Stimulated activated CD8-positive, alpha-beta memory T cell treated with anti-CD3 and anti-CD28 coated beads, Interleukin-2, amount 100 ng/mL, for 1 hour (primary cell): ENCODE measurements at places on chromosomes 4 and X.

GRCh38 chr4:142846108-142846728 is at the start of gene INPP4B:
TSS of gene INPP4B (minus strand) at chr4:142846301.
- no peak for DNase-seq

GRCh38 chr4:182907396-182907795 is 9.8 kb downstream of the DCTD start:
- DNase-seq: no peak

GRCh38 chrX:8404926-8405325 is 59.7 kb upstream of the VCX3B start:
- no peak for DNase-seq

- DNase-seq: no peak
These were observed 553.6 kb downstream of the STPG2 start for GRCh38 chr4:97589481-97590196.

DNA sequence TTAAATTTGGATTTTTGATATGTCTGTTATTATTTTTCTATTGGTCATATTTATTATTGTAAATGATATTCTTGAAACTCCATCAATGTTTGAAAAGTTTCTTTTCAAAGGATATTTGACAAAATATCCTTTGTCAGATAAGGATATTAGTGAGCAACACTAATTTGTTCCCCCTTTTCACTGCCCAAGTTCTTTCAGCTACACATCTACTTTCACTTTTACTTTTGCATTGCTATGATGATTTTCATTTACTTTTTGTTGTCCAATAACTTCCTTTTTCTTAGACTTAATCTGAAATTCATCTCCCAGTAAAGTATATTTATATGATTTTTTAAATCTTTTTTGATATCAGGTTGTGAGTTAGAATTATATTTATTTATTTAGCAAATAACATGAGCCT is 542.3 kb upstream of the ADGRL3 start:
- DNase-seq: no peak

- no peak for DNase-seq
These were observed 6.5 kb upstream of the EXOSC9 start for GRCh38 chr4:121794505-121795188.

- no peak for DNase-seq
These were observed 15.5 kb downstream of the UNC5C start for GRCh38 chr4:95533254-95533653.

DNA sequence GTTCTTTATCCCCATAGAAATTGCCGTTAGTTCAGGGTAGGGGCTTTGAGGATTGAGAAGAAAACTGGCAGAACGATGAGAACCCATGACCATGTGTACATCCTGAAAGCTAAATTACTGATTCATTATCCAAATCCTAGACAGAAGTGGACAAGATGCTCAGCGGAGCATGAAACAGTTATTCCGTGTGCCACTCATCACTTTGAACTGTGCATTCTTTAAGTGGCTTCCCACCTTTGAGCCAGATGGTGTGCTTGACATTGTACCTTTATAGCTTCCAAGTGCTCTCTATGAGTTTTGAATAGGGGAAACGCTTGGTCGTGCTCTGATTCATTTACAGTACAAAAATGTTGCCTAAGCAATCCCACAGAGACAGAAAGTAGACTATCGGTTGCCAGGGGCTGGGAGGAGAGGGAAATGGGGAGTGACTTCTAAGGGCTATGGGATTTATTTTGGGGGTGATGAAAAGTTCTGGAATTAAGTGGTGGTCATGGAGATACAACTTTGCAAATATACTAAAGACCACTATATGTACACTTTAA is 100.0 kb downstream of the DOCK11 start:
- no peak for DNase-seq

- no peak for DNase-seq
These were observed 6.9 kb upstream of the VEGFC start for GRCh38 chr4:176799653-176800052.

GRCh38 chrX:124086411-124086810 is 124.9 kb downstream of the STAG2 start:
- no peak for DNase-seq

DNA sequence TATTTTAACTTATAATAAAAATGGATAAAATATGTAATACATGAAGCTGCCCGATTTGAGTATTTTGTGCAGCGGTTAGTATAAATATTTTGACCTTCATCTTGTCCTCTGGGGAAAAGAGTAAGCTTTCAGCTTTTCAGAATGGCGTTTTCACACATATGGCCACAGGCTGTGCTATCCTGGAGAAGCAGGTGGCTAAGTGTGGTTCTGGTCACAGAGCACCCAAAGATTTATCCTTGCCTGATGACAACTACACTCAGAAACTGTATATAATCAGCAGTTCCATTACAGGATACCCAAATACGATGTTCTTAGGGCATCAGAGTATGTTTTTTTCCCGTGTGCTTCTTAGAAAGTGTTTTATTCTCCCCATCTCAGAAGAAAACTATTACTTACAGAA is 42.3 kb upstream of the ANK2 start:
- DNase-seq: no peak

DNA sequence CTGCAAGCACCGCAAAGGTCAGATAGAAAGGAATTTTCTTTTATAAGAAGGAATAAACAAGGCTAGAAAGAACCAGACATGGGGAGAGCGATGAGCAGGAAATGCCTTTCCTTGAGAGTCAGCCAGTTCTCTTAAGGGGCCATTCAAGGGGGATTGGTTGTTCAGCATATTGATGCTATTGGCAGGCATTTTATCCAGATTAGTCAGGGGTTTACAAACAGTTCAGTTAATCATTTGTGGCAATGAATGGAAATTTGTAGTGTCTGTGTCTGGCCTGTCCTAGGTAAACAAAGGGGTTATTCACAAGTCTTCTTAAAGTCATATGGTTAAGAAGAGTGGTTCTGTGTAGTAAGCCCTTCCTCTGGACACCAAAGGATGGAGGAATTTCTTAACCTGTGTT is 184.7 kb upstream of the FRMPD4 start:
- DNase-seq: no peak

GRCh38 chrX:153646620-153647373 is at the start of gene DUSP9:
TSS of gene DUSP9 (plus strand) at chrX:153647203. CDS start at chrX:153647954, 751 bp downstream.
- DNase-seq: no peak

- DNase-seq: no peak
These were observed 75.9 kb downstream of the INTS12 start for GRCh38 chr4:105632599-105632998.

DNA sequence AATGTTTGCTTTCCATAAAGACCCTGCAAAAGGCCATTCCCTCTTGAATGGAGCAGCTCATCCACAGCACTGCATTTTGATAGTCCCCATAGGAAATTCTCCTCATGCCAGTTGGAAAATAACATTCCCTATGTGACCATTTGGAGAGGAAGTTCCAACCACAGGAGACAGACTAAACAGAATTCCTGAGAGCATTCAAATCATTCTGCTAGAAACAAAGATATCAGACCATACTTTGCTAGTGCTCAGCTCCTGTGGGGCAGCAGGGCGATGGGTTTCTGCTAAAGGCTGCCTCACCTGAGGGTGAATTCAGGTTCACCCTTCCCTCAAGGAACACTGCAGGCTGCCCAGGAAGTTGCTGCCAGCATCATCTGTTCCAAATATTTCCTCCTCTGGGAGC is 58.8 kb downstream of the LNX1 start:
- no peak for DNase-seq

GRCh38 chrX:153875391-153876111 is 10.4 kb downstream of the L1CAM start:
- peak; percentile 52 for DNase-seq

DNA sequence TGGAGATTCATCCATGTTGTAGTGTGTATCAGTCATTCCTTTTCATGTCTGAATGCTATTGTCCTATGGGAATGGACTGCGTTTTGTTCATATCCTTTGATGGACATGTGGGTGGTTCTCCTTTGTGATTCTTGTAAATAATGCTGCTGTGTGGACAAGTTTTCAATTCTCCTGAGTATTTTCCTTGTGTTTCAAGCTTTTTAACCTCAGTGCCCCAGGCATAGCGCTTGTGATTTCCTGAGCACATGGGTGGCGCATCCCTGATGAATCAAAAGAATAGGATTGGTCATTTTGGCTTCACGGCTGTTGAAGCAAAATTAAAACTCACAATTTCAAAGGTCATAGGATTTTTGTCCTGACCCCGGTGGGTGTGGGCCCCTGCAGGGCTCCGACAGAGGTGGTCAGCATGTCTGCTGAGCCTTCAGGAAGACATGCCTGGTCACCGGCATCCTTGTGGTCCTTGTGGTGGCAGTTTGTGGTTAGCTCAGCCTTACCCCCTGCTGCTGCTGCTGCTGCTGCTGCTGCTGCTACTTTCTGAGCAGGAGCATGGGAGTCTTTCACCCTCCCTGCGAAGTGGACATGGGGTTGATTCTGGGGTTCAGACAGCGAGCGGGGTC is 30.0 kb downstream of the SHROOM2 start:
- DNase-seq: no peak

- no peak for DNase-seq
These were observed 14.1 kb downstream of the F9 start for GRCh38 chrX:139544591-139544990.
